ENCODE measurements at places on chromosomes 5 and 9.

GRCh38 chr9:98825414-98825813, 17.9 kb downstream of the GALNT12 start:
- H3K27ac ChIP-seq = no peak overlapping the region
- no peaks in the 10 kb centered on the region for H3K27me3 ChIP-seq
- H3K36me3 ChIP-seq = peaks cover 22% of the 10 kb centered on the region
- no peak overlapping the region for H3K4me3 ChIP-seq
- H3K4me1 ChIP-seq = no peaks in the 10 kb centered on the region

DNA sequence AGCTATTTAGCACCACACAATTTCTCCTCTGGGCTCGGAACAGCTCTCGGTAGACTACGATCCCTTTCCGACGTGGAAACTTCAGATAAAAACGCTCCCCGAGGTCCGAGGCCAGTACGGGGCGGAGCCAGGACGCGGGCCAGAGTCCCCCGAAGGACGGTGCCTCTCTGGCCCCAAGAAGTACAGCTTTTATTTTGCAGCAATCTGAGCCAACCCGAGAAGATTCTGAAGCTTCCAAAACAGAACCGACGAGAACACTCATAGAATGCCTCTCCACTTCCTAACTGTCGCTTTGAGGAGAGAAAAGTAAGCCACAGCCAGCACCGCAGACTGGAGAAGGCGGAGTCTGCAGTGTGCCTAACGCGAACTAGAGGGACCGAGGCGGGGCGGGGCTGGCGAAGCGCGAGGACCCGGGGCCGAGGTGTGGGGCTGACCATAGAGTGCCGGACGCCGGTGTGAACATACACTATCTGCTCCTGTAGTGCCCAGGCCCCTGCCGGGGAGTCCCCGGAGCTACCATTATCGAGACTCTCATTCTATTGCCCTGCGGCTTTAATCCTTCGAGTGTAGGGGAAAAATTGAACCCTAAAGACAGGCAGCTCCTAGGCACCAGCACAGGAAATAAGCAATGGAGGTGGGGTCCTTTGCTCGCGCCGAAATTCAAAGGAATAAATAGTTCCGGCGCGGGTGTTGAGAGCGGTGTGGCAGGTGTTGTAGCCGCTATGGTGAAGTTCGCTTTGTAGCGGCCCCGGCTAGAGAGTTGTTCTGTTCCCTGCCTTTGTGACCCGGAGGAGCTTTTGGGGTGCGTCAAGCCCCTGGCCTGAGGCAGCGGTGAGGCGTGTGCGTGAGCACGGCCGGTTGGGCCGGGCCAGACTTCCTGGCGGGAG, at the start of gene SMC2:
Gene SMC2, plus strand, starts transcription at position 663 of the 887 bp plus-strand sequence. CDS start 1,076 bp downstream, outside the sequence.
- no peaks in the 10 kb centered on the region for H3K27me3 ChIP-seq
- H3K36me3 ChIP-seq = peaks cover 49% of the 10 kb centered on the region
- H3K4me3 ChIP-seq = peak within 1 kb of the TSS; percentile 98
- DNase-seq = peak; percentile 96
- H3K27ac ChIP-seq = peak within 1 kb of the TSS; percentile 99
- peaks cover 46% of the 10 kb centered on the region for H3K4me1 ChIP-seq

GRCh38 chr5:151015974-151016587, 4.3 kb upstream of the GPX3 start:
- no peaks in the 10 kb centered on the region for H3K36me3 ChIP-seq
- peaks cover 7% of the 10 kb centered on the region for H3K4me1 ChIP-seq
- H3K27ac ChIP-seq = no peak overlapping the region
- peaks cover 17% of the 10 kb centered on the region for H3K27me3 ChIP-seq

GRCh38 chr5:108747111-108747773, 455 bp upstream of the FER start:
- H3K36me3 ChIP-seq = peaks cover 6% of the 10 kb centered on the region
- H3K27me3 ChIP-seq = peaks cover 3% of the 10 kb centered on the region
- H3K4me1 ChIP-seq = peaks cover 24% of the 10 kb centered on the region

GRCh38 chr5:14676320-14676719, 11.8 kb downstream of the OTULIN start:
- H3K4me1 ChIP-seq = peaks cover 78% of the 10 kb centered on the region
- H3K27me3 ChIP-seq = no peaks in the 10 kb centered on the region
- peaks cover 94% of the 10 kb centered on the region for H3K36me3 ChIP-seq

GRCh38 chr9:109167716-109168115, 667 bp upstream of the FRRS1L start:
- H3K36me3 ChIP-seq = no peaks in the 10 kb centered on the region
- peaks cover 68% of the 10 kb centered on the region for H3K27me3 ChIP-seq
- no peak overlapping the region for H3K27ac ChIP-seq
- no peak for DNase-seq

DNA sequence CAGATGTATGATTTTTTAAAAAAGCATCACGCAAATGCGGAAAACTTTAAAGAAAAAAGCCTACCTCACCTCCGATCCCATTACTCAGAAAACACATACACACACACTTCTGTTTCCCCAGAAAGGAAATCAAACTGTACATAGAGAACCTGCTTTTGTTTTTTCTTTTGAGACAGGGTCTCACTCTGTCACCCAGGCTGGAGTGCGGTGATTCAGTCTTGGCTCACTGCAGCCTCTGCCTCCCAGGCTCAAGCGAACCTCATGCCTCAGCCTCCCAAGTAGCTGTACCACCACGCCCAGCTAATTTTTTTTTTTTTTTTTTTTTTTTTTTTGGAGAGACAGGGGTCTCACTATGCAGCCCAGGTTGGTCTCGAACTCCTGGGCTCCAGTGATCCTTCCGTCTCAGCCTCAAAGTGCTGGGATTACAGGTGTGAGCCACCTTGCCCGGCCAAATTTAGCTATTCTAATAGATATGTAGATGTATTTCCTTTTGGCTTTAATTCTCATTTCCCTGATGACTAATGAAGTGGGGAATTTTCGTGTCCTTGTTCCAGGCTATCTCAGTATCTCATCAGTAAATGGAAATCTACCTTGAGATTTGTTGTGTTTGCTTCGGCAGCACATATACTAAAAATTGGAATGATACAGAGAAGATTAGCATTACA, 25.7 kb upstream of the EEIG1 start:
- DNase-seq = no peak
- peak overlapping the region; percentile 80 for H3K27ac ChIP-seq
- H3K27me3 ChIP-seq = no peaks in the 10 kb centered on the region
- H3K4me3 ChIP-seq = peak overlapping the region; percentile 46
- H3K36me3 ChIP-seq = peaks cover 4% of the 10 kb centered on the region

DNA sequence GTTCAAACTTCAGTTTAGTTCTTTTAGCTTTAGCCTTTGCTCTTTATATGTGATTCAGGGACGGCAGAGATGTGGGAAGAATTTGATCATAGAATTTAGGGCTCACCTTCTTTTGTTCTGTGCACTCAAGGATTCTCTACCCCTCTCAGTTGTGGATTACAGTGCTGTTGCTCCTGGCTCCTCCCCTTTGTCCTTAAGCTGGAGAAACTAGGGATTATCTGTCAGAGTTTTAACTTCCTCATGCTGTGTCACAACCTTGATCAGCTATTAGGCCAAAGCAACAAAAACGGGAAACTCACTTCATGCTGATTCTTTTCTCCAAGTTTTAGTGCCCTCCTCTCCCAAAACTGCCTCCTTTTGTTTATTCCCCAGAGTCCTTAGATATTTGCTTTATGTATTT, 13.0 kb upstream of the PCDHAC2 start:
- no peaks in the 10 kb centered on the region for H3K36me3 ChIP-seq
- H3K4me1 ChIP-seq = no peaks in the 10 kb centered on the region
- peaks cover 17% of the 10 kb centered on the region for H3K27me3 ChIP-seq
